Activated naive CD4-positive, alpha-beta T cell treated with anti-CD3 and anti-CD28 coated beads, Interleukin-2, amount 50 U/mL, for 72 hours (primary cell): ENCODE measurements at places on chromosomes 1 and 21. TPM values are rescaled to one million over a fixed set of nuclear protein-coding genes. Genes with fewer than 3 reads are reported as not detected.

GRCh38 chr1:214550857-214551435, 456 bp downstream of the PTPN14 start:
- no peak for DNase-seq

DNA sequence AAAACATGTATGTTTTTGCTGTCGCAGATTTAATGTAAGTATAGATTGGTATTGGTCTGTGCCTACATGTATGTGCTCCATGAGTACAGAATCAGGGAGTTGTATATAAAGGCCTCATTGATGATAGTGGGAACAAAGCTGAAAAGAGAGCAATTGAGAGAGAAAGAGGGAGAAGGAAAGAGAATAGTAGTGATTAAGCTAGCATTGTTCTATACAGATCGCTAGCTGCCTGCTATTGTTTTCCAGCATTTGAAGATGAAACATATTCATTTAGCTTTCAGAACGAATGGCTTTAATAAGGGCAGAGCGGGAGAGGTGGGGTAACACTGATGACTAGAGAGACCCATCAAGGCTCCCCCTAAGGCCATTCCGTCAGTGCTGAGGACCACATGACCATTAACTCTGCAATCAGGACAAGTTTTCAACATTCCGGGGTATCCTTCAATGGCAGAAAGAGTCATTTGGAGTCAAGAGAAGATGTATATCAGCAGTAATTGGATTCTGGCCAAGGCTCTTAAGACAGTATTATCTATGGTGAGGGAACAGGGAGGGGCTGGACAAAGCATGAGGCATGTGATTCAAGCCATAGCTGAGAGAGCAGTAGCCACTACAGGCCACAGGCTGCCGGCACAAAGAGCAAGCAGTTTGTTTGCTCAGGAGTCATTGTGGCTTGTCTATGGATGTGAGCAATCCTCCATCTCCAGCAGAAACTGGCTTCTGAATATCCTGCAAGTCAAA, 176.5 kb downstream of the PBX1 start:
- DNase-seq = no peak

DNA sequence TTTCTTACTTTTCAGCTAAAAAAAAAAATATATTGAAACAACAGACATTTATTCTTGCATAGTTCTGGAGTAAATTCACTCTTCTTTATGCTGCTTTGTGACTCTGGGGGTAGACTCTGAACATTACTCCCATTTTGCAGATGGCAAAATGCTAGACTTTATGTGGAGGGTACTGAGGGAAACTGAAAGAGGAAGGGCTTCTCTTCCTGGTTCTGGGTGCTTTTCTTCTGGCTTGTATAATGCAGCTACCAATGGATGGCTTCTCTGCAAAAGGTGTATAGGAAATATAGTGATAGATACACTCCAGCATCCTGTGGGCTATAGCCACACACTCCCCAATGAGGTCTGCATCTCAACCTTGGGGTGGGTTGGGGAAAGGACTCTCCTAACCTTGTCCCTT, 19.7 kb upstream of the ZBTB40 start:
- DNase-seq = no peak

GRCh38 chr1:17893891-17894631, 138.9 kb downstream of the ACTL8 start:
- DNase-seq = no peak

- no peak for DNase-seq
Observed at GRCh38 chr1:110084227-110085078, 14.0 kb upstream of the ALX3 start.

GRCh38 chr1:25562101-25562927, 18.9 kb downstream of the LDLRAP1 start:
- DNase-seq = peak; percentile 83

- no peak for DNase-seq
Observed at GRCh38 chr1:116686723-116687352, 19.3 kb upstream of the IGSF3 start.

The OR13G1 gene
- not detected for total RNA-seq

The LPAR3 gene
- not detected for total RNA-seq

The KRTAP19-3 gene
- total RNA-seq = not detected

The ZNF362 gene
- total RNA-seq = 3.0 TPM
